Erythroblast (primary cell): ENCODE measurements at places on chromosomes 2 and 18.

DNA sequence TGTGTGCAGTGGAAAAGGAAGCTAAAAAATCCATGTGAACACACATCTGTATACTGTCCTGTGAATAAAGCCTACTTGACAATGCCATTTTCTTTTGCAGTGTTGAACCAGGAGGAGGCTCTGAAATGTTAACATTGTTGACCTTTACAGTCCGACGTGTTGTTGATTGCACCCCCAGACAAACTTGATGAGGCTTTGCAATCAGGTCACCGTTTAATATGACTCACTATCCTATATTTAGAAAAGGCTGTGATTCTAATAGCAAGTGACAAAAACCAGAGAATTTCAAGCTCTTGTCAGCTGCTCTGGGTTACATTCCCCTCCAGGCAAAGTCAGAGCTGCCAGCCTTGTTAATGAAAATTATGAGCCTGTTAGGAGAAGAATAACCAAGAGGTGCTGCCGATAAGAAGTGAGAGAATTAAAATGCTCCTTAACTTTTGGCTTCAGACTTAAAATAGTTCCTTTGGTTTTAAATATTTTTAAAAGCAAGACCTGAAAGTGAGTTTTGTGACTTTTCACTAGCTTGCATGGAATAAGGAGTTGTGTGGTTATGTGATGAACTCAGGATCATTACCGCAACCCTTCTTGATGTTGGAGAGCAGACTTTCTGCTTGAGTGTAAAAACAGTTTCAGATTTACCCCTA is 162.1 kb downstream of the QPCT start:
- DNase-seq, result no peak

- DNase-seq, result no peak
These were observed 308.7 kb downstream of the LRATD1 start for GRCh38 chr2:14941151-14941631.

- no peak for DNase-seq
These were observed 627 bp upstream of the GALR1 start for GRCh38 chr18:77248873-77249568.

DNA sequence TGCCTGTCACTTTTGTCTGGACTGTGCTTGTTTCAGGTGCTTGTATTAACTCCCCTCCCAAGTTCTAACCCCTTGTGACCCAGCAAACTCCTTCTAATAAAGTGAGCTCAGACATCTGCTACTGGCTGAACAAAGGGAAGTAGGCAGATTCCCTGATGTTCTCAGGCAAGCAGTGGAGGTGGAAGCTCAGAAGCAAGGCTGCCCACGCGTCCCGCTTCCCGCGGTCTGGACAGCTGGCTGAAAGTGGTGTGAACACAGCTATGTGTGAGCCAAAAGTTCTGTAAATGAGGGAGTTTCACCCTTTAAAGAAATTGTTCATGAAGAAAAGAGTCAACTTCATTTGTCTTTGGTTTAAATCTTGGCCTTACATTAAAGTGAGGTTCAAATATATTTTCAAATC is 40.0 kb downstream of the NAPG start:
- DNase-seq, result no peak

GRCh38 chr2:9473308-9473984 is 905 bp upstream of the IAH1 start:
- DNase-seq, result no peak

- DNase-seq, result no peak
These were observed 17.0 kb downstream of the TGFA start for GRCh38 chr2:70536517-70537055.

GRCh38 chr18:8167026-8167425 is 442.2 kb upstream of the RAB12 start:
- no peak for DNase-seq

- no peak for DNase-seq
These were observed 490 bp downstream of the BCS1L start for GRCh38 chr2:218659988-218660358.

DNA sequence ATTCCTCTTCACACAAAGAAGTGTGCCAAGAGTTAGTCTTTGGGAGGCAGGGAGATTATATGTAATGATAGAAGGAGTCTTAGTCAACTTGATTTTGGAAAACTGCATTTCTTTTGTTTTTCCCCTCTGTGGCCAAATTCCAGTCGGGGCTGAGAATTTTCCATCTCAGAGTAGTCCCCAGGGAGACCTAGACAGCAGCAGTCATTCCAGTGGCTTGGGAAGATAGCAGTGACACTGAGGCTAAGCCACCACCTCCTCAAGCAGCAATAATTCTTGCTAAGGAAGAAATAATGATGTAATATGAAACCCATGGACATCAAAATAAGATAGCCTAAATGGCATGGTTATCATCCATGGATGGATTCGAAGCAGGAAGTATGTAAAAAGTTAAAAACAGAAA is 21.0 kb upstream of the CCDC141 start:
- DNase-seq, result no peak

GRCh38 chr2:27855476-27855875 is 34.7 kb downstream of the RBKS start:
- no peak for DNase-seq

GRCh38 chr18:22552254-22552653 is 134.5 kb upstream of the CTAGE1 start:
- no peak for DNase-seq

DNA sequence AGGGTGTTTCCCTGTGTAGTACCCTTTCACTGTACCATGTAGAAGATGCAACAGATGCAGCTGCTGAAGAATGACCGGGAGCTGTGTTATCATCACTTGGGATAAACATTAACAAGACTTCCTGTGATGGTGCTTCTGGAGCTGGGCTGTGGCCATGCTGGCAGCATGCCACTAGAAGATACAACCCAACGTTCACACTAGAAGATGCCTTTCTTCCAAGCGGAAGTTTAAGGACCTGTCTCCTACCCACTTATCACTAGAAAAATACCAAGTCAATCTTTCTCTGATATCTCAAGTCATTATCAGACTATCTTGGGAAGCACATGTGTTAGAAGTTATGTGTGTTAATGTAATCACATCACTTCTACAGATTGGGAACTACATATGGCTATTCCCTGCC is 953.5 kb downstream of the CNTNAP5 start:
- no peak for DNase-seq

- no peak for DNase-seq
These were observed 108.1 kb downstream of the NUP35 start for GRCh38 chr2:183232161-183232865.

DNA sequence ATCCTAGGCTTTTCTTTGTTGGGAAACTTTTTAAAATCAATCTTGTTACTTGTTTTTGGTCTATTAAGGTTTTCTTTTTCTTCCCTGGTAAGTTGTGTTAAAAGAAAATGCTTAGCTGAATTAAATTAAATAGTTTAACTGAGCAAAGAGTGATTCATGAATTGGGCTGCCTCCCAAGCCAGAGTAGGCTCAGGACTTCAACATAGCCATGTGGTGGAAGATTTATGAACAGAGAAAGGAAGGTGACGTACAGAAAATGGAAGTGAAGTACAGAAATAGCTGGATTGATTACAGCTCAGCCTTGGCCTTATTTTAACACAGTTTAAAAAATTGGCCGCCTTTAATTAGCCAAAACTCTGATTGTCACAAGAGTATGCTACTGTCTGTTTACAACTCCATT is 27.9 kb upstream of the GALNT5 start:
- DNase-seq, result no peak

DNA sequence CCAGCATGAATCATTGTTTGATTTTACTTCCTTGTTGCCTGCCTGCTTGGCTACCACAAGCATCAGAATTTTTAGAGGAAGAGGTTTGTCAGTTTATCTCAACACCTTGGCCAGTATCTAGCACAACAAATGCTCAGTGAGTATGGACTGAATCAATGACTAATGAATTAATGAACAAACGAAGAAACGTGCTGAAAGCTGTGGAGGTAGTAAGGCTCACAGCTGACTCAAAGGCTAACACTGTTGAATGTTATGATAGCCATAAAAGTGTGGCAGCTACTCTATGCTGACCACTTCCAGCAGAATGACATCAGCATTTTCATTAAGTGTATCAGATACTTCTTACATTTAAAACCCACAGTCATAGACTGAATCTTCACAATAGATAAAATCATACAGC is 543.4 kb downstream of the IRS1 start:
- no peak for DNase-seq

GRCh38 chr2:147297820-147298219 is 547.0 kb upstream of the ACVR2A start:
- DNase-seq, result no peak

DNA sequence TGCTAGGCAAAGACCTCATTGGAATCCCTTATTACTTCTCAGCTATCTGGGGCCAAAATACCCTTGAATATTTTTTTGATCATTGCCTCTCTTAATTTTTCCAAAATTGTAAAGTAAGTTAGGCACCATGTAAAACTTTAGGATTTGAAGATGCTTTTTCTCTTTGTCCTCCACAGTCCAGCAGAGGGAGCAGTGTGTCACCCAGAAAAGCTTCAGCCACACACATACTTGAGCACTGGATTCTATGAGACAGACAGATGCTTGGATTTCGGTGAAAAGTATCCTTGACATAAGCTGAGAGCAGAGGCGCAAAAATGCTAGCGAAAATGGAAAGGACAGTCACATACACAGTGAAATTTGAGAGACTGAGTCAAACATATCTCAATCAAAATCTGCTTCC is 74.7 kb upstream of the KCNJ3 start:
- DNase-seq, result peak; percentile 33

DNA sequence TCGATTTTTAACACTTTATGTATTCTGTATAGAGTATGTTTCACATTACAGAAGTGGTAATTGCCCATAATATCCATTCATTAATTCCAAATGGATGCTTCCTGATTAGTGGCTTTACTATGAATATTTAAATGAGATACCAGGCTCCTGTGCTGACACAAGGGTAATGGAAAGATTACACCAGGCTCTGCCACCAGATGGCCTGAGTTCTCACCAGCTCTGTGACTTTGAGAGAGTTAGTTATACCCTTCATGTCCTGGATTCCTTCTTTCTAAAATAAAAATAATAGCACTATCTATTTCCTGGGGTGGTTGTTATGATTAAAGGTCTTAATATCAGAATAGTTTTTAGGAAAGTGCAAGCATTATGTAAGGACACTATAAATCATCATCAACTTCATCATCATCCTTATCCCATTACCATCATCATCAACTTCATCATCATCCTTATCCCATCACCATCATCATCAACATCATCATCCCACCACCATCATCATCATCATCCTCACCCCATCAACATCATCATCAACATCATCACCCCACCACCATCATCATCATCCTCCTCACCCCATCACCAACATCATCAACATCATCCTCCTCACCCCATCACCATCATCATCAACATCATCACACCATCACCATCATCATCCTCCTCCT is 151.8 kb downstream of the DNER start:
- DNase-seq, result no peak

DNA sequence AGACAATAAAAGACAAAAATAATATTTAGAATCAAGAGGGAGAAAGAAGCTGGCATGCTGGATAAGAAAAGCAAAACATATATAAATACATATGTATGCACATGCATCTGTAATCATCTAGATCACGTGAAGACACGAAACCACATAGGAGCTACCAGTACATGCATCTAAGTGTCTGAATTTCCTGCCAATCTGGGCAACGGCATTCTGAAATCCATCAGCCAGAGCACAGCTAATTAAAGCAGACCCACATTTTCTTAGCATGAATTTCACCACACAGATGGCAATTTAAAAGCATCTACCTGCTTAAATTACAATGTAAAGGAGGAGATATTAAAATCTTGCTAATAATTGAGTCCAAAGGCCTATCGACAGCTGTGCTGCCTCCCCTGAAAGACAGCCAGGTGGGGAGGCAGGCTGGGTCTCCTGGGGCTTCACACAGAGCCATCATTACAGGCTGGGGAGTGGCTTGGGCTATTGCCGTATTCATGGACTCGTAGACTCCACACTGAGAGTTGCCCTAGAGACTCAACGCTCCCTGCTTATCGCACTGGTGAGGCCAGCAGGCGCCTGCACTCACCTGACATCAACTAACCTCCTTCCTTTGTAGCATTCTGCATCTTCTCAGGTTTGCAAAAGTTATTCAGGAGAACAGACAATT is 272.5 kb upstream of the PXDN start:
- DNase-seq, result no peak

- no peak for DNase-seq
These were observed 41.7 kb upstream of the NABP1 start for GRCh38 chr2:191636235-191636543.

GRCh38 chr18:50422286-50422898 is 47.5 kb downstream of the SKA1 start:
- DNase-seq, result no peak
